Mesothelial cell of epicardium (in vitro differentiated cells): ENCODE measurements at places on chromosomes 2 and 18. TPM values are rescaled to one million over a fixed set of nuclear protein-coding genes. Genes with fewer than 3 reads are reported as not detected.
A peak's percentile ranks its signal among the peaks of the same experiment; 100 is the strongest.

DNA sequence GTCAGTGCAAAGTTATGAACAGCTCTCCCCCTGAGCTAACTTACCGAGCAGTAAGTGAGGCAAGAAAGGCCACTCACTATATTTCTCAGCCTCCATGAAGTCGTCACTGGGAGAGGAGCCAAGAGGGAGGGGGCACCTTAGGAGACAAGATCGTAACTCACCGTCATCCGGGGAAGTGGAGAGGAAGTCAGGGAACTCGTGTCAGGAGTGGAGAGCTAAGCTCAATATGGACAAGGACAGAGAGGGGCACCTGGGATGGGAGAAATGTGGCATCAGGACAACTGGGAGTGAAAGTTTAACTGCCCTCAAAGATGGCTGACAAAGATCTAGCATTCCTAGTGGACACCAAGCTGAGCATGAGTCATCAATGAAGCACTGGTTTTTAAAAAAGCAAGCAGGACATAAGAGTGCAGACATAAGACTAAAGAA lies 37.1 kb downstream of the BCL11A start:
- peak overlapping the region; percentile 96 for H3K27ac ChIP-seq
- peak overlapping the region; percentile 28 for H3K4me3 ChIP-seq
- peak; percentile 64 for DNase-seq
- H3K36me3 ChIP-seq: peaks cover 9% of the 10 kb centered on the region
- no peaks in the 10 kb centered on the region for H3K27me3 ChIP-seq

Gene KCNK3
- total RNA-seq: 6.3 to 6.9 TPM (median 6.6 TPM) in 3 replicates

DNA sequence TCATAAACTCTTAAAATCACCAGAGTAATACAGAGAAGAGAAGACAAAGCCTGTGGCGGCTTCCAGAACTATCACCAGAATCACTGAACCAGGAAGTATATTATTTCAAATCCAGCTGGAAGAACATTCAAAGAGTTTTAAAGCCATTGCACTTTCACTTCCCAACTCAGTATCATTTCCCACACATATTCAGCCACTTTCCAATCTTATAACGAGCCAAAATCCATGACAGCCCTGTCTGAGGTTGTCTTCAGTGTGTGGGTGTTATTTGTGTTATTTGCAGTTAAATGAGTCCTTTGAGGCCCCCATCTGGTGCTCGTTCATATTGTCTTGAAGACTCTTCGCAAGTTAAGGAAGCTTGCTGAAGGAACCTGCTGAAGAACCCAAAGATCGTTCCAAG lies 559.9 kb downstream of the TSN start:
- H3K27me3 ChIP-seq: peaks cover 15% of the 10 kb centered on the region
- no peak for DNase-seq
- no peaks in the 10 kb centered on the region for H3K36me3 ChIP-seq
- H3K4me3 ChIP-seq: no peak overlapping the region
- H3K4me1 ChIP-seq: no peaks in the 10 kb centered on the region

Gene MC2R
- total RNA-seq: not detected in 3 replicates

Gene TXNDC9
- 22.7 to 24.9 TPM (median 22.9 TPM) in 3 replicates for total RNA-seq

DNA sequence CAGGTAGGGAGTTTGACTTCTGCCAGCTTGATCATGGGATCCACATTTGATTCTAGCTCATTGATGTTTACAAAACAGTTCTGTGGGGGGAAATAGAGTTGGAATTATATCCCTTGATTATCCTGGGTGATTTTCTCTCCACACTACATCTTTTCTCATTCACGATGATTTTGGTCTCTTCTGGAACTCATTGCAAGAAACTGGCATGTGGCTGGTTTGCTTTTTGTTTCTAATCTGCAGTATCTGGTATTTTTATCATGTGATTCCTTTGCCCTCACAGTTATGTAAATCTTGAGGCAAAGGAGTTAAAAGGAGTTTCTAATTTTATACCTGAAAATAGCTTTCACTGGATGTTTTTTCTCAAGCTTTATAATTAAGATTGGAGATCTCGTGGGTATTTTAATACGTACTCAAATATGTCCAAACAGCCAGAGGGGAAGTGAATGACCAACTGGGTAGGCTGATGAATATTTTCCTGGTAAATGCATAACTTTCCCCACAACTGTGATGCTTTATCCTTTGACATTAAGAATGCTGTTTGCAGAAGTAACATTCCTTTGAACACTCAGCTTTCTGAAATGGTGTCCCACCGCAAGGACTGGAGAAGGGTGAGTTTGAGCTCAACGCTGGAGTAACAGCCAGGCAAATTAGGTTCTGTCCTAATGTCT lies 502.9 kb upstream of the ZEB2 start:
- H3K4me1 ChIP-seq: peaks cover 41% of the 10 kb centered on the region
- no peak overlapping the region for H3K4me3 ChIP-seq
- no peaks in the 10 kb centered on the region for H3K27me3 ChIP-seq
- H3K36me3 ChIP-seq: no peaks in the 10 kb centered on the region

Gene FRZB
- total RNA-seq: 12.1 to 13.0 TPM (median 12.6 TPM) in 3 replicates

GRCh38 chr2:94993176-94994062 lies 32.1 kb upstream of the MAL start:
- peaks cover 56% of the 10 kb centered on the region for H3K27me3 ChIP-seq
- no peaks in the 10 kb centered on the region for H3K4me1 ChIP-seq
- no peak for DNase-seq

Gene PLA2R1
- total RNA-seq: 14.4 to 15.0 TPM (median 14.8 TPM) in 3 replicates

Gene OTOS
- total RNA-seq: not detected in 3 replicates
